ENCODE measurements at places on chromosomes 7 and 10.
A peak's percentile ranks its signal among the peaks of the same experiment; 100 is the strongest.

- peak; percentile 29 for DNase-seq
Measured at GRCh38 chr7:105521027-105521716, 899 bp downstream of the PUS7 start.

- DNase-seq, result no peak
Measured at GRCh38 chr10:131085091-131085860, 226.2 kb downstream of the TCERG1L start.

- DNase-seq, result no peak
Measured at GRCh38 chr10:47021850-47022249, 110.6 kb downstream of the PTPN20 start.

DNA sequence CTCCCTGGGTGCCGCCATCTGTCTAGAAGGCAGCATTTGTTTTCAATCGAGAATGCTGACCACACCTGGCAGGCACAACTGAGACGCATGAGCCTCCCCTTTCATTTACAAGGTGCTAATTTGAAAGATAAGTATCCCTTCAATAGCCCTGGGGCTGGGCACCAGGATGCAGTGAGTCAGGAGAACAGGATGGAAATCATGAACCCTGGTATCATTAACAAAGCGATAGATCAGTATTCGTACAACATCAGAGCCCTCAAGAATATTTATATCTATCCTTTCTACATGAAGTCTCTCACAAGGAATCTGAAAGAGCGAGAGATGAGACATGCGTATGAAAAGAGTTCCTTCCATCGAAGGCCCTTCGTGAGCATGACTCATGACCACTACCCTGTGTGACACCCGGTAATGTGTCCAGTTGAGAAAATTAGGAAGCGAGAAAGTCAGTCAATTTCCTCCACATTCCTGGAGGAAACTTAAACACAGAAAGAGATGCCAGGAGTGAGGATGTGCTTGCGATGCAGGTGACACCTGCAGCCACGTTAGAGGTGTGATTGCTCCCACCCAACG is 123.1 kb upstream of the PITRM1 start:
- no peak for DNase-seq

DNA sequence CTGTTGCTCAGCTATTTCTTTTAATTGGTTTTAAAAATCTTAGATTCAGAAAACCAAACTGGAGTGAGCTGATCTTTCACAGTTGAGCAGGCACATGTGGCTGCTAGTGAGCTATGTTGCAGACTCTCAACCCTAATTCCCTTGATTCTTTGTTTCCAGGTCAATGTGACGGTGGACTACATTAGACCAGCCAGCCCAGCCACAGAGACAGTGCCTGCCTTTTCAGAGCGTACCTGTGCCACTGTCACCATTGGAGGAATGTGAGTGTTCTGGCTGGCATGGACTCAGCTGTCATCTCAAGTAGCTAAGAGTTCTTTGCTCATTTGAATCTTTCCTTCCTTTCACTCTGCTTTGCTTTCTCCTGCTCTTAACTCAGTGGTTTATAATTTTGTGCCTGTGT is 187.1 kb downstream of the LRRC4 start:
- DNase-seq, result no peak

- DNase-seq, result no peak
Measured at GRCh38 chr10:112855134-112855533, 94.9 kb upstream of the TCF7L2 start.
